CD4-positive, alpha-beta memory T cell (primary cell): ENCODE measurements at places on chromosomes 12 and 14. TPM values are rescaled to one million over a fixed set of nuclear protein-coding genes. Genes with fewer than 3 reads are reported as not detected.

Gene STON2
- not detected for total RNA-seq

Gene POTEM
- not detected for total RNA-seq

- no peak for DNase-seq
- peaks cover 7% of the 10 kb centered on the region for H3K4me1 ChIP-seq
- no peaks in the 10 kb centered on the region for H3K27me3 ChIP-seq
- H3K36me3 ChIP-seq: no peaks in the 10 kb centered on the region
- no peak overlapping the region for H3K4me3 ChIP-seq
Measured at GRCh38 chr12:56450241-56450640, 1.0 kb upstream of the TIMELESS start.

GRCh38 chr12:45887544-45887943, 102.8 kb downstream of the SCAF11 start:
- H3K27ac ChIP-seq: no peak overlapping the region
- no peaks in the 10 kb centered on the region for H3K27me3 ChIP-seq

DNA sequence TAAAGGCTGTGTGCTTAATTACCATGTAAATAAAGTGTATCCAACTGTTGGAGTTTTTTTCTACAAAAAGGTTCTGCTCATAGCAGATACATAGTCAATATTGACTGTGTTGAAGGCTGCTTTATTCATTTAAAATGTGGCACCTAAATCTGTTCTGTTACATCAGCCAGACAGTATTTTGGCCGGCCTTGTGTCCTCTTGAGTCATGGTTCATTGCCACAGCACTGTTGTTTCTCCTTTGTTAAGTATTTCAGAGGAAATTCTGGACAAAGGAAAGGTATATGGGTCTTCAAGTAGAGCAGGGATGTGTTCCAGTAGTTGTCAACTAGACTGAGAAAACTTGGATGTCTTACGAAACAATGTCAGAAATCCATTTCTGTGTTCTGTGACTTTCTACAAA, 95.5 kb downstream of the SLC38A6 start:
- H3K4me3 ChIP-seq: no peak overlapping the region
- no peaks in the 10 kb centered on the region for H3K27me3 ChIP-seq
- no peaks in the 10 kb centered on the region for H3K4me1 ChIP-seq
- no peaks in the 10 kb centered on the region for H3K36me3 ChIP-seq
